ENCODE measurements at places on chromosomes 3 and 15.

DNA sequence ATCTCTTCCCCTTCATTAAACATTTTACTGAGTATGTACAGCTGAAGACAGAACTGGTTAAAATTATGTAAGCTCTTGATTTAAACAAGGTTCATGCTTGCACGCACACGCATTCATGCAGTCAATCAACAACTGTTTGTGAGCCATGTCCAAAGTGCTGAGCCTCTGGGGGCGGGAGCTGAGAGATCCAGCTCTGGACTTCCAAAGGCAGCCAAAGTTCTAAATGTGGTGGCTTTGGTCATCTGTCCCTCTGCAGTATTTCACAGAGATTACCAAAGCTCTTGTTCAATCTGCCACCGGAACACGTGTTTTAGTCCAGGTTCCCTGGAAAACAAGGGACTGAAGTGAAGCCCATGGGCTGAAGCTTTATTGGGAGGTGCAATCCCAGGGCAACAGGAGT, 52.4 kb upstream of the SNRPA1 start:
- DNase-seq, result no peak

GRCh38 chr3:195811756-195812155, at the start of gene MUC4:
Gene MUC4 (minus strand): TSS chr3:195811929. CDS start chr3:195811817, 112 bp downstream.
- no peak for DNase-seq

- DNase-seq, result no peak
These were observed 73.6 kb upstream of the MDFIC2 start for GRCh38 chr3:70386043-70386442.

- no peak for DNase-seq
These were observed 3.7 kb downstream of the COL7A1 start for GRCh38 chr3:48591436-48591835.

DNA sequence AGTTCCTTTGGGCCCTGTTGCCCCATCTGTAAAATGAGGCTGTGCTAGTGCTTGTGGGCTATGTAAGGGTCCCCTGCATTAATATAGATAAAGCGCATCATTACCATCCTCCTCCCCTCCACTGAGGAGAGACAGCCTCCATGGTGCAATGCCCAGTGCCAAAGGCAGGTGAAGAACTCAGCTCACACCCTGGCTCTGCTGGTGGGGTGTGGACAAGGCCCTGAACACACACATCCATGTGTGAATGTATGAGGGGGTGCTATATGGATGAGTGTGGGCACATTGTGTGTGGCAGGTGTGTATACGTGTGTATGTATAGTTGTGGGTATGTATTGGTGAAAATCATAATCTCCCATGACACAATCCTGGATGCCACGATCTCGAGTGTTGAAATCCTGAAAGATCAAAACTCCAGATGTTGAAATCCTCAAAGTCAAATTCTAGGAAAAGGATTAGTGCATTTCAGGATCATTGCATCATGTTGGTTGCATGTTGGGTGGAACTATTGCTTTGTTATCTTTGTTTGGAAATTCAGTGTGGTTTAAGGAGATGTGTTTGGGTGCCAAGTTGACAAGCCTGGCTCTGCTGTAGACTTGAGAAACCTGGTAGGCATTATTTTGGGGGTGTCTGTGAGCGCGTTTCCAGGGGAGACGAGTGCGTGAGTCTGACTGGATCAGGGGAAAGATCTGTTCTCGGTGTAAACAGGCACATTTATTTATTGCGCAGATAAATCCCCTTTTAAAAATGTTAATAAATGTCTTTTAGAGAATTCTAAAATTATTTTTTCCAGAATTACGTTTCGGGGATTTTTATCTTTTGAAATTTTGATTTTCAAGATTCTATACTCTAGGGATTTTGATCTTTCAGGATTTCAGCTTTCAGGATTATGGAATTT, 42.0 kb upstream of the SEC61A1 start:
- peak; percentile 92 for DNase-seq

DNA sequence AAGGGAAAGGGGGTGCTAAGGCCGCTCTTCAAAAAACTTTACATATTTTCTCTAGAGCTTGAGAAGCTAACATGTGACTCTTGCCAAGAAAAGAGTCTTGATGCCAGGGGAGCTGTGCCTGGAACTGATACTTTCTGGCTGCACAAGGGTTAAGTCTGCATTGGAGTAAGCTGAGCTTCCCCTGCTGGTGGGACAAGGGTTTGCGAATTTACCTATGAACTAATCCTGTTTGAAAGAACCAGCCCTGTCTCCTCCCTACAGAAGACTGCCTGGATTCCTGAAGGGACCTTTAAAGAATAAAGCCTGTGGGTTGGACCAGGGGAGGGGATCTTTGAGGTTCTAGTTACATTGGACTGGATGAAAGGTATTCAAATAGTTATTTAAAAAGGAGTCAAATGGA, 58.3 kb upstream of the EPHA3 start:
- DNase-seq, result no peak

DNA sequence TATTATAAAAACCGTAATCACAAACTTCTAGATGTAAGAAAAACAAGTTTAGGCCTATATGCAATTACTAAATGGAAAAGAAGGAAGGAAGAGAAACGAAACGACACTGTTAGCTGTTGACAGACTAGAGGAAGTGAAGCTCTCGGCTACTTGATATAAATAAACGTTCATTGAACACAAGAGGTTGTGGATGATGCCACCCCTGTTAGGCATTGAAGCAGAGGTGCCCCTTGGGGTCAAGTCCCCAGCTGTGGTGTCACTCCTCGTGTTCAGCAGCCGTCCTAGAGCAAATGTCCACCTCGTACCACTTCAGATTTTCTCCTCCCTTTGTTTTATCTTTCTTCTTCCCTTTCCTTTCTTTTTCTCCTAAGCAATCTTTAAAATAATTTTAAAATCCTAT, 146.5 kb upstream of the UBE2E1 start:
- no peak for DNase-seq

- DNase-seq, result no peak
These were observed 18.8 kb downstream of the TIMMDC1 start for GRCh38 chr3:119517112-119517511.

DNA sequence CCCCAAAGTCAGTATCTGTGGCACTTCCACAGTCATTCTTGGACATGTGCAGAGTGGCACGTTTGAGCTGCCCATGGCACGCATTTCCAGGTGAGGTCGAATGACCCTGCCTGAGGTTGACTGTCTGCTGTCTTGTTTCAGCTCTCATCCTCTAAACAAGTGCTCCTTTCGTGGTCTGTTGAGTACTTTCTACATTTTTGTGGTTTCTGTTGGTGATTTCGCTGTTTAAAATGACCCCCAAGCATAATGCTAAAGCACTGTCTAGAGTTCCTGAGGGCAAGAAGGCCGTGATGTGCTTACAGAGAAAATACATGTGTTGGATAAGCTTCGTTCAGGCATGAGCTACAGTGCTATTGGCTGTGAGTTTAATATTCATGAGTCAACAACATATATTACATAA, 40.0 kb upstream of the SAMMSON start:
- DNase-seq, result no peak

GRCh38 chr15:73650416-73651126, 17.4 kb upstream of the NPTN start:
- peak; percentile 70 for DNase-seq

DNA sequence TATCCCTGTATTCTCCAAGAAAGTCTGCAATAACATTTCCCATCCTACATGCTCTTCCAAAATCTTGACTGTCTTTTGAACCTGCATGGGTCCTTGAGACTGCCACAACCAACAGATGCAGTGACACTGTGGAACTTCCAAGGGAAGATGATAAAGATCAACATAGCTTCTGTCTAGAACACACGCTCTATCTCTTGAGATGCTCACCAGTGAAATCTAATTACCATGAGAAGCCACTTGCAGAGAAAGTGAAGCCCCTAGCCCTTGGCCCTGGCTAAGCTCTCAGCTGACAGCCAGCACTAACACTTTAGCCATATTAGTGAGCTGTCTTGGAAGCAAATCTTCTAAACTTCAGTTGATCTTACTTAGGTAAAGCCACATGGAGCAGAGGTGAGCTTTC, 36.6 kb downstream of the EOMES start:
- no peak for DNase-seq

DNA sequence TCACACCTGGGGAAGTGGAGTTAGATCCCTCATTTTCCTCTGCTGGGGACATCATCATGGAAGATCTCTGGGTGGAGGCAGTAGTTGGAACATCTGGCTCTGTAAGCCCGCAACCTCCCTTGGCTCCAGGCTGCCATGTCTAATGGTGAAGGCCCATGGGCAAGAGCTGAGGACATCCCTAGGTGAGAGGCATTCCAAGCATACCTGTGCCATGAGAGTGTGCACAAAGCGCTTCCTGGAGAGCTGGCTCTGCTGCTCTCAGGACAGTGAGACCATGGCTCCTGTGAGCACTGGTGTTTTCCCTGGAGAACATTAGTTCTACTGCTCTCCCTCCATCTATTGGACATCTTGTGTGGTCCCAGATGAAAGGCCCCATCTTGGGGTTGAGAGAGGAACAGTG, 7.7 kb downstream of the MAPKAPK3 start:
- DNase-seq, result no peak

DNA sequence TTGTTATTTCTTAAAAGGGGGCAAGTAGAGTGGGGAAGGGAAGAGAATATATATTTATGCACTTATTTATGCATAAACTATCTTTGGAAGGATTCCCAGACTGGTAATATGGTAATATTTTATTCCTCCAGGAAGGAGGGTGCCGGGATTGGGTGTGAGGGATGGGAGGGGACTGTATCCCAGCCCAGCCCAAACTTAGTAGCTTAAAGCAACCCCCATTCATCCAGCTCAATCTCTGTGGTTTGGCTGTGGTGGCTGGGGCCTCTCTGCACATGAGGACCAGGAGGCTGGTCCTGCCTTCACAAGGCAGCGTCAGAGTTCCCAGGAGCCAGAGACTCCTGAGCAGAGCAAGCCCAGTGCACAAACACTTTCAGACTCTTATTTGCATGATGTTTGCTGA, 48.4 kb downstream of the CCNL1 start:
- no peak for DNase-seq

DNA sequence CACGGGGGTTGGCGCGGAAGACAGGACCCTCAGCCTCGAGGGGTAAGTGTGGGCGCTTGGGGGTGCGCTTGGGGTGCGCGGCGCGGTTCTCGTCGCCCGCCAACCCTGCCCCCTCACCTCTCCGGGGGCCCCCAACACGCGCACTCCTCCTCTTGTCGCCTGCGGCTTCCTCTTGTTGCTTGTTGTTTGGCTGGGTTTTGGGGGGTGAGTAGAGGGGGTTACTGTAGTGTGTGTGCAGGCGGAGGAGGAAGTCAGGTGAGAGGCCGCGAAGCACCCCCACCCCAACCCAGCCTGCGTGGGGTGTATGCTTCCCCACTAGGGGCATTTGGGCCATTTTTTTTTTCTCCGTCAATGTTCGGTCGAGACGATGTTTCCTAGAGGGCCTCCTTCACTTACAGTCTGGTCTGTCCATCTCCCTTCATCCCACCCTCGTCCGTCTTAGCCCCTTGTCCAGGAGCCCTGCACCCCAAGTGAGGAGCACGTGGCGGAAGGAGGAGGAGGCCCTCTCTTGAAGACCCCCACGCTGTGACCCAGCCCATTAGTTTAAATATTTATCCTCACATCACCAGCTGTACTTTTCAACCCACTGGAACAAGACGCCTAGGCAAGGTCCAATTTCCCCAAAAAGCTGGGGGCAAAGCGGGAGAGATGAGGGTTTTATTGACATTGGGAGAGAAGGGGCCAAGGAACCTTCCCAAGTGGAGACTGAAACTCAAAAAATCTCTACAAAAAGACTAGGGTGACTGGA, 20.4 kb upstream of the SATB1 start:
- no peak for DNase-seq

DNA sequence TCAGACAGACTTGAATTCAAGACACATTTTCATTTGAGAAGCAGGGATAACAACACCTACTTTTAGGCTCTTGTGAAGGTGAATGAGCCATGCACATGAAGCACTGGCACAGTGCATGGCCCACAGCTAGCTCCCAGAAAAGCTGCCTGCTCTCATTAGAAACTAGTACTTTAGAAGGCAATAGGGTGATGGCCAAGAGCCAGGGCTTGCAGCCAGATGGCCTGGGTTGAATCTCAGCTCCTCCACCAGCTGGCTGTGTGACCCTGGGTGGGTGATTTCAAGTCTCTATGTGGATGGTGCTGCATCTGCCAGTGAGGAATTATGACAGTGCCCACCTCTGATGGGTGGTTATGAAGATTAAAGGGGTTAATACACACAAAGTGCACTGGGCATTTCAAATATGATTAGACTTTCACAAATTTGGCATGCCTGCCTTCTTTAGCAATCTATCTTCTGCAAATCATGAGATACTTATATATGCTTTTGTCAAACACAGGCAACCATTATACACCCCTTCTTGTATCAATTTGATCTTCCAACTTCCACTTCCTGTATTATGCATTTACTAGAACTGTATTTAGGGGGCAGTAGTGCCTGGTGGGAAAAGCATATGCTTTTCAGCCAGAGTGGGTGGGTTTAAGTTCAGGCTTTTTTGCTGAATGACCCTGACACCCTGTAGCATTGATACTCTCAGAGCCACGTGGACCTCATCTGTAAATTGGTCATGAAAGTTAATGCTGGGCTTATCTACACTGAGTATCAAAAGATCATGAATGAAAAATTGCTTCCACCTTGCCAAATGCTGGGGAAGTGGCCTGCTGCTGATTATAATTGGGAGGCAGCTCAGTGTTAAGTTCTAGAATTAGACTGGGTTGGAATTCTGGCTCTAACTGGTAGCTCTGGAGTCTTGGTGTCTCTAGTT, 34.7 kb upstream of the RBP1 start:
- DNase-seq, result no peak

DNA sequence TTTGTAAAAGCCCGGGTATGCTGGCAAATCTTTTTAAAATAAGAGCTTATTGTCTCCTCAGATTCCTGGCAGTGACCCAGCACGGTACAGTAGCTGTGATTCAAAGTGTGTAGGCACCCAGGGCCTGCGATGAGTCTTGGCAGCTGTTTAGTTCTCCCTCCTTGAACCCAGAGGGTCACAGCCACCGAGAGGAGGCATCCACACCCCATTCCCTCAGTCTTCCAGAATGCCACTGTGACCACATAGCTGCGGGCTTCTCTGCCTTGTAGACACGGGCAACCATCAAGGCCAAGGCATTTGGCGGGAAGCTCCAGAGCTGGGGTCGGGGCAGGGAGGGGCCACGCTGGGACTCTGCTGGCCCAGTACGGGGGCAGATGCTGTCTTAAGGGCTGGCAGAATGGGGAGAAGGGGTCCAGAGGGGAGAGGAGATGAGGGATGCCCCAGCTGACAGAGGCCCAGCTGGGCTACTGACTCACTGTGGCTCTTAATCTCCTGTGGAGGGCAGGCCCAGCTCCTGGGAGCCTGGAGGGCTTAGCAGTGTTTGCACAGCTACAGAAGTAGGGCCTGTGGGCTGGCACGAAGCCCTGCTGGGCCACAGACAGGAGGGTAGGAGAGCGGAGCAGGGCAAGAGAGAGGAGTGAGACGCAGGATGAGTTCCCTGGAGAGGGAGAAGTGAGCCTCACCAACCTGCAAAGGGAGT, 68.8 kb upstream of the DLG1 start:
- DNase-seq, result peak; percentile 75

DNA sequence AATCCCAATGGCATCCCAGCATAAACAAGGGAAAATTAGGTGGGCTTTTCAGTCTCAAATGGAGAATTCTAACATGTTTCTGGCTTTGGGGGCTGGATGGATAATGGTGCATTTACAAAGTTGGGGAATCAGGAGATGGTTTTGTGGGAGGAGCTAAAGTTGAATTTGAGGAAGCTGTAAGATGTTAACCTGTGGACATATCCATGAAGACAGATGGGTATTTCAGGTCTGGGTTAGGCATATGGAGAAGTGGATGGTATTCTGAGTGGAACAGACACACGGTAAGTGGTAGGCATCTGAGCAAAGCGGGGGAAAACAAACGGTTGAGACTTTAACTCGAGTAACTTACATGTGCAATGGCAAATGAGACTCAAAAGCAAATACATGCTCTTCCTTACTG, 1.7 kb upstream of the LMLN start:
- no peak for DNase-seq

- DNase-seq, result no peak
These were observed 73.5 kb downstream of the LRIG1 start for GRCh38 chr3:66427352-66427751.
